Fibroblast of skin of right biceps (primary cell): ENCODE measurements at places on chromosomes 3 and 15.

- DNase-seq, result peak; percentile 68
Observed at GRCh38 chr3:4976109-4976508, 3.1 kb upstream of the BHLHE40 start.

DNA sequence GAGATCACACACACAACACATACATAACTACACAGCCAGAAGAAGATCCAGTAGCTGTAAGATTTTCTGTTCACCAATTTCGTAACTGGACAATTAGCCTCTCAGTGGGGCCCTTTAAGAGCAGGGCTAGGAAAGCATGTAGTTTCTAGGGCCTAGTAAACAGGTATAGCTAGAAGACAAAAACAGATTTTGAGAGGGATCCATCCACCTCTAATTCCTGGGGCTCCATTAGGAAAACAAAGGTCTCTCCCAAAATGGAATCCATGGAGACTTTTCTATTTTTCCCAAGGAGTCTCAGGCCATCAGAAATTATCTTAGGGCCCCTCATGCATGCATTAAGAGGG lies 10.5 kb downstream of the KIF15 start:
- no peak for DNase-seq

DNA sequence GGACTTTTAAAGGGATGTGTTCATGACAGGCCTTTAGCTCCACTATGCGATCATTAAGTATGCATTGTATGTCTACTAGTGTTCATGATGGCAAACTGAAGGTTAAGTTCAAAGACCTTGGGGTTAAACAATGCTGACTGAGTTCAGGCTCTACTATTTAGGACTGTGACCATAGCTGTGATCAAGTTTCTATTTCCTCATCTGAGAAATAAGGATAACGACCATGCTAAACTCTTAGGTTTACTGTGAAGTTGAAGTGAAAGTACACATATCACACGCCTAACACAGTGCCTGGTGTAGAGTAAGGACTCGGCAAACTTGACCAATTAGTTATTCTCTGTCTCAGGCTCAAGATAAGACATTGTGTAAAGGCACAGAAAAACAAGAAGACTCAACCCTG lies 243.2 kb downstream of the MBNL1 start:
- DNase-seq, result no peak

DNA sequence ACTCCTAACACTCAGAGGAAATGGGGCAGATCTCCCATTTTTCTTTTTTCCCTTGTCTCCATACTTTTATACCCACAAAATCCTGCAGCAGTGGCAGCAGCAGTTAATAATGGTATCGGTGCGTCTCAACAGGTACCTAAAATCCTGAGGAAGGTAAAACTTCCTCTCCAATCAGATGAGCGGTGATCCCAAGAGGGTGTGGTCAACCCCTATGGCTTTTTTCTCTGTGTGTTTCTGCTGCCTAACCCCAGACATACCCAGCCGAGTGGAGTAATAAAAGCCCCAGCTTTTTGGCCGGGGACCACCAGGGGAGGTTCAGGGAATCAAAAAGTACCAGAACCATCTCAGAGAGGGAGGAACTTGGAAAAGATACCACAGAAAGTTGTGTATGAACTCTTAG lies 9.1 kb downstream of the GK5 start:
- no peak for DNase-seq
